CD8-positive, alpha-beta memory T cell (primary cell): ENCODE measurements at places on chromosomes 7 and 10.

DNA sequence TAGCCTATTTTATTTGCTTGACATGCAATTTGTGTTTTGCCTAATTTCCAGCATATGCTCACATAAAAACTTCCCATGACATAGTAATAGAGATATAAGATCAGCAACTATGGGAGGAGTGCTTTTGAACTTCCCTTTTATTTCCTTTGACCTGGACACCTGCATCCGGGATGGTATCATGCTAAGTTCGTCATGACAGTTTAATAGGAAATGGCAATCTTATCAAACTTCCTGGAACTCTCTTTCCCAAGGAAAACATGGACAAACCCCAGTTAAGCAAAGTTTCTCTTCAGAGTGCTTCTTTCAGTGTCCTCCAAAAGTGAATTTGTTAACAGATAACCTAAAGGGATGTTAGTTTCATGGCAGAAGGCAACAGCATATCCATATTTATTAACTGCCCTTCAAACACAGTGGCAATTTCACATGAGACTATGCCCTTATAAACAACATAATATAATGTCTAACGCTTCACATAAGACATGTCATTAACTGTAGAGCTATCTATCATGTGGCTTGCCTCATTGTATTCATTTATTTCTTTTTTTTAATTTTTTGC is 474.7 kb upstream of the SEMA3A start:
- no peak for DNase-seq

GRCh38 chr7:34277016-34277802 is 371.9 kb downstream of the BMPER start:
- no peak for DNase-seq

- DNase-seq, result no peak
Measured at GRCh38 chr7:84677117-84677732, 482.6 kb upstream of the SEMA3A start.

GRCh38 chr10:5968681-5969453 is 8.5 kb downstream of the IL15RA start:
- no peak for DNase-seq

- no peak for DNase-seq
Measured at GRCh38 chr7:111485701-111486380, 76.5 kb downstream of the IMMP2L start.

DNA sequence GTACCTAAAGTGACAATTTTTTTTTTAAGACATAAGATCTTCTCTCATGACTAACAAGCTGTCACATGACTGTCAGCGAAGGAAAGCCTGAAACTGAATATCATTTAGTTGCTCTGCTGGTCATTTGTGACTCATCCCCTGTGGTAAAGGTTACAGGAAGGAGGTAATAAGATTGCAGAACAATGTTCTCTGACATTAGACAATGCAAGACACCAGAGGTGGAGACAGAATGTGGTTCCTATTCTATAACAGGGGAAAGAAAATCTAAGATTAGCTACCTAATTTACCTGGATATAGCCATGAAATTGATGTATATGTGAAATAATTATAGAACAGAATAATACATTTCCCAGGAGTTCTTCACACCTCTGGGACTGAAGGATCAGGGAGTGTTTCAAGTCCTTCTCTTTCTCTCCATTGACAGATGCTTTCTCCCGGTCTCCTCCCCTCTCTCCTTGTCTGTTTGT is 47.7 kb downstream of the LRGUK start:
- no peak for DNase-seq

DNA sequence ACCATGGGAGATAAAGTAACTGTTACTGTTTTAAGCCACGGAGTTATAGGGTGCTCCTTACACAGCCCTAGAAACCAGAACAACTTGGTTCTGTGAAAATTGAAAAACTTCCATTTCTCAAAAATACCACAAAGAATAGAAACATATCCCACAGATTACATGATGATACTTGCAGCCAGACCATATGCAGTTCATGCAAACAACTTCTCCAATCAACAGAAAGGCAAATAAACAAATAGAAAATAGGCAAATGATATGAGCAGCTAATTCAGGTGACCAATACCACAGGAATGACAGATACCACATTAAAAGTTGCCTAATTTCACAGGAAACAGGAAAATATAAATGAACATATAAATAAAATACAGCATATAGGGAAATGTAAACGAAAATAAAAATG is 297.5 kb downstream of the HTR7 start:
- no peak for DNase-seq

- DNase-seq, result no peak
Measured at GRCh38 chr7:83921271-83921940, 272.5 kb upstream of the SEMA3E start.

DNA sequence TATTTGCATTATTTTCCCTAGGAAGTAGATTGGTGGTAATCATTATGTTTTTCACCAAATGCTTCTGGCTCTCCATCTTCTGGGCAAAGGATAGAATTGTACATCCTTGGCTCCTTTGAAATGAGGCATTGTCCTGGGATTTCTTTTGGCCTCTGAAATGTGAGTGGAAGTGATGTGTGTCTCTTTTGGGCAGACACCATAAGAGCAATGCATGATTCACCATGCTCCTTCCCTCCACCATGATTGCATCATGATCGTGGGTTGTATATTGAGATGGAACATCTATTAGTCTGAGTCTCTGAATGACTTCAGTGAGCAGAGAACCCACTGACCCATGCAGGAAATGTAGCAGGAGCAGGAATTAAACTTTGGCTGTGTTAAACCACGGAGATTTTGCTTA is 49.2 kb downstream of the ADRA2A start:
- no peak for DNase-seq

DNA sequence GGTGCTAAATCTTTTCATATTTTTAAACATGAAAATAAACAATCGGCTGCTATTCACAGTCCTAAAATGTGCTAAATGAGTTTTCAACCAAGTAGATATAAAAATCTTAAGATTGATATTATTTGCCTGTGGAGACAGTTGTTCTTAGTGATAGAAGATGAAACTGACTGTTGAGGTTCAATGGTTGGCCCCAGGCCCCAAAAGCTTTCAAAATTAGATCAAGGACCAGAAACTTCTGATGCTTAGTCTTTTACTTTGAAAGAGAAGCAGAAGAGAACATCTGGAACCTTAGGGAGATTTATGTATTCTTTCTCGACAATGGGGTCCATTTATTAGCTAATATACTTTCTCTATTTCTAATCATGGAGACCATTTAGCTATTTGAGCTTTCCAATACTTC is 155.8 kb downstream of the REEP3 start:
- no peak for DNase-seq

DNA sequence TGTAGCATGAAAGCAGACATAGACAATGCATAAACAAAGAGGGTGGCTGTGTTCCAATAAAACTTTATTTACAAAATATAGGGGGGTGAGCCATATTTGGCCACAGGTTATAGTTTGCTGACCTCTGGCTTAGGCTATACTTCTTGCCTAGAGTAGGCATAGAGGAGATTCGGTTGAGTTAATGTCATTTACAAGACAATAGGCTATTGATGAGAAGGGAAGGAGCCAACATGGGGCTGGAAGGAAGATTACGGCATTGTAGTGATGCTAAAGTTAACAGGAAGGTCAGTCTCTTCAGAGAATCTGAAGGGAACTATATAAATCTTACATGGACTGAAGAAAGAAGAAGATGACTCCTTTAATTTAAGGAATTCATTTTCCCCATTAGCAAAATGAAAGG is 463.5 kb downstream of the HTR7 start:
- no peak for DNase-seq

GRCh38 chr10:70540789-70541360 is 61.7 kb downstream of the PRF1 start:
- no peak for DNase-seq

DNA sequence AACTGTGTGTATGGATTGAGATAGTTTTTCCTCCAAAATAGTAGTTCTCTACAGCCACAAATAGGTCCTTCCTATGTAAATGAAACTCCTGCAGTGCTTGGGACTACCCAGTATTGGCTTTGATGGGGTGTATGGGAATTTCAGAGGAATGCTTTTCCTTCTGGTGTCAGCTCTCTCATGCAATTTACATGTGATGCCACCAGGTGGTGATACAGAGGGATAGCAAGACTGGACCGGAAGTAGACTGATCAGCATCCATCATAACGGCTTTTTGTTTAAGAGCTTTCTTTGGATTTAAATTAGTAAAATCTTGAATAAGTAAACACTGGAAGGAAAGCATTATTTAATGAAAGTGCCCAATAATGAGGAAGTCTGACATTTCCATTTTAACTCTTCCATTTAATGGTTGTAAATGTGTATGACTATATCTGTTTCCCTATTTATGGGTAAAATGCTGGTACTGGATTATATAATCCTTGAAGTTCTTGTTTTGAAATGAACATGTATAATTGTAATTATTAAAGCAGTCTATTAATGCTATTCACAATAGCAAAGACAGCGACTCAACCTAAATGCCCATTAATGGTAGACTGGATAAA is 22.7 kb downstream of the DYNC1I1 start:
- no peak for DNase-seq

GRCh38 chr10:109911903-109912302 is 11.4 kb downstream of the XPNPEP1 start:
- no peak for DNase-seq

DNA sequence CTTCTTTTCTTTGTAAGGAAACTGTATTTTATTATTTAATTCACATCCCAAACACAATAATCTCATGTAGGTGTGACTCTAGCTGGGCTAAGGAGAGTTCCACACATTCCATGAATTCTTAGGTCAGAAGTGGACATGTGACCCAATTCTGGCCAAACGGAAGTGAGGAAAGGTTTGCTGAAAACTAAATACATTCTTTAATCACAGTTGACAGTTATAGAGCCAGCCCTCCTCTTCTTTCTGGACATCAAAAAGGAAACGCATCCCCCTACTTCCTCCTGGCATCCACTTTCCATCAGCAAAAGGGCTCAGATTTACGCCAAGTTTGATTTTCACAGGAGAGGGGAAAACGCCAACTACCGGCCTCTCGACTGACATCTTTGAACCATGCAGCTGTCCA is 774.4 kb upstream of the POM121L12 start:
- no peak for DNase-seq

DNA sequence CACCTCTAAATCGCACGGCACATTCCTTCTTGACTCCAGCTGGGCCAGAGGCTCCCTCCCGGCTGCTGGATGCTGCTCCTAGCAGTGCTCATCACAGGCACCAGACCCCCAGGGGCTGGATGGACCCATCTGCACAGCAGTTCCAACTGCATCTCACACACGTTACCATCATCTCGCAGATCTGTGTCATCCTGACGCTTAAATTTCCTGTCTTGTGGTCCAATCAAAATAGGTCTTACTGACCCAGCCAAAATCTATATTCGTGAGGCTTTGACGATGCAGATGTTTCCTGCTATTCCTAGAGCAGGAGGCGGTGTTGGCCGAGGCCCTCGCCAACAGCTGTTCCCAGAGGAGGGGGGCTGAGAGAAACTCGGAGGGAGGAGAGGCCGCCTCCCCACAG is 108.0 kb downstream of the MKI67 start:
- DNase-seq, result no peak

GRCh38 chr7:13179011-13179582 is 491.7 kb downstream of the ARL4A start:
- DNase-seq, result no peak

- no peak for DNase-seq
Measured at GRCh38 chr7:1458683-1459511, at the start of gene MICALL2. Gene MICALL2, minus strand, starts transcription at chr7:1459470. Its CDS starts 144 bp downstream, at chr7:1459326.

- no peak for DNase-seq
Measured at GRCh38 chr10:85493703-85494102, 872.9 kb downstream of the GRID1 start.

- DNase-seq, result peak; percentile 19
Measured at GRCh38 chr7:78019447-78020135, 221.0 kb downstream of the PHTF2 start.

- DNase-seq, result no peak
Measured at GRCh38 chr7:122463631-122464030, 159.1 kb upstream of the FEZF1 start.

DNA sequence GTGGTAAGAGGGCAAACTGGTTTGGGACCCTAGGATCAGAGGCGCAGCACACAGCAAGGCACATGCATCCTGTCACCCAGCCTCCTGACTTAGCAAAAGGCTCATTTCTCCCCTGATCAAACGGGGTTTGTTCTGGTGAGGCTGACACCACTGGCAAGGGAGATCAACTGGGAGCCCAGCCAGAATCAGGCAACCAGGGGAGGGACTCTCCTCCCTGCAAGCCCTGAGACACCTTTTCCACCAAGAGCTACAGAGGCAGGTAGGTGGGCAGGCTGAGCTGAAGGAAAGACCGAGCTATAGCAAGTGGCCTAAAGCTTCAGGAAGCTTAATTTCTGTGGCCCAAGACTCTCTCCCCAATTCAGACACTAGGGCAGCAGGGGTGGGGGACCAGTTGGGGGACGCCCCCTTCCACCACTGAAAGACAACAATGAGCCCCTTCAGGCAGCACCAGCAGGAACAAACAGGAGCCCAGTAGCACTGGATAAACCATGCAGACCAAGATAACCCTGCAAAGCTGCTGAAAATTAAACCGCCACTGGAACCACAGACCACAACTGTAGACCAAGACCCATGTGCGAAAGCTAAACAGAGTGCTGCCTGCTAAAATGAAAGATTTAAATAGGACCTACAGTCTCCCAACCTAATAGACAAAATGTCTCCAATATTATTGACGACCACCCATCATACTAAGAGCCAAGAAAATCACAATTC is 27.1 kb upstream of the SAR1A start:
- DNase-seq, result no peak

DNA sequence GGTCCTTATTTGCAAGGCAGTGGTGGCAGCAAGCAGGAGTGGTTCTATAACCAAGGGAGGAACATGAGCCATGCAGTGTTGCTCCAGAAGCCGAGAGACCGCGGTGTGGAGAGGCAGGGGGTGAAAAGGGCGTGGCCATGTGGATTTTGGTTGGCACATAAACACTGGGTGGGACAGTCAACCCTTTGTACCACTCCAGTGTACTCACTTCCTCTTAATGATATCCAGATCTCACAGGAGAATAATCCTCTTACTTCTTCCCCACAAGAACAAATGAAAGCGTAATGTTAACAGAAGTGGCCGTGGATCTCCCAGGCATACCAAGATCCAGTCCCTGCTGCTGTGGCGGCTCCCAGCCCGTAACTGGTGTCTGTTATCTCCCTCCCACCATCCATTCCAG is 42.4 kb downstream of the XRCC2 start:
- DNase-seq, result no peak

- no peak for DNase-seq
Measured at GRCh38 chr10:112904000-112904399, 46.0 kb upstream of the TCF7L2 start.

DNA sequence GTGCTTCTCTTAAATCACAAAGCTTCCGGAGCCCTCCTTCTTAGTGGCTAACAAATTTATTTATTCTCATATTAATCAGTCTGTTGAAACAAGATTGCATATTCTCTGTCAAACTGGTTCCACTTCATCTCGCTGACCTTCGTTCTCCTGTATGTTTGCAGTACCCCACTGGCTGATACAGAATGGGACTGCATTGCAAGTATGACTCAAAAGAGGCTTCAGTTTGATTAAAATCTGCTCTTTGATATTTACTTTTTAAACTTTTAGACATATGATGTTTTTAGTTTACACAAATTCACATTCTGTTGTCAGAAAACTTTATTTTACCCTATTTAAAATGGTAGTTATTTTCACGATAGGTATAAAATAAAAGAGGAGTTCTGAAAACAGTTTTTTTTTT is 14.3 kb upstream of the ARHGAP12 start:
- DNase-seq, result no peak

GRCh38 chr7:142771353-142771723 is 568 bp downstream of the PRSS2 start:
- no peak for DNase-seq
